ENCODE measurements at places on chromosomes 1 and 21. TPM values are rescaled to one million over a fixed set of nuclear protein-coding genes. Genes with fewer than 3 reads are reported as not detected.

DNA sequence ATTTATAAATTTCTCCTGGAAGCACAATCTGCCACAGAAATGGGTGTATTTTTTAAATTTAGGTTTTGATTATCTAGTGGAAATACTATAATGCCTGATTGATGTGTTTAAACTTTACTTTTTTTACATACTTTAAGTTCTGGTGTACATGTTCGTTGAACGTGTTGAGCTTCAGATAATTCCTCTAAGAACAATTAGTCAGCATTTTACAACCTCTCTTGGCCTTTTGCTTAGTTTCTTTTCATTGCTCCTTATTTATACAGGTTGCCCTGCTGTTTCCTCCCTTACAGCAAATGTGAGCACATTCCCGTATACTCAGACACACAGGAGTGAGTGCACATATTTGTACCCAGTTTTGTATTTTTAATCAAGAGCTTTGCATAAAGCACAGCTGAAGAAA is 1038.9 kb downstream of the BRINP3 start:
- peak; percentile 47 for DNase-seq

- DNase-seq: peak; percentile 87
Observed at GRCh38 chr21:42671778-42672593, 18.6 kb downstream of the PDE9A start.

DNA sequence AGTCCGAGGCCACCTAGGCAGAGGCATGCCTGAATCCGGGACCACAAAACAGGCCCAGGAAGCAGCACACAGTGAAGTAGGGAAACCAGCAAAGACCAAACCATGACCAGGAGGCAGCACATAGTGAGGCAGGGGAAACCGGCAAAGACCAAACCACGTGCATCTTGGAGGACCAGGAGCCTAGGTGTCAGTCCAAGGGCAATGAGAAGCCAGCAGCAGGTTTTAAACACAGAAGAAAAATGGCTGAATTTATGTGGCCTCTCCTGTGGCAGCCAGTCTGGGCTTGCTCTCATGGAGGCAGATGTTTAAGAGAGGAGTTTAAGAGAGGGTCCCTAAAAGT is 42.5 kb downstream of the NPHP4 start:
- DNase-seq: no peak

- DNase-seq: no peak
Observed at GRCh38 chr1:51955797-51956527, 34.5 kb downstream of the RAB3B start.

The EDARADD gene
- 0.91 TPM for total RNA-seq

Measured in PC-3 (cell line).